NCI-H187 (cell line): ENCODE measurements at places on chromosomes 7 and 10.

GRCh38 chr10:21368022-21368582 lies 157.4 kb downstream of the SKIDA1 start:
- DNase-seq = no peak

- no peak for DNase-seq
Observed at GRCh38 chr10:14208231-14208630, 122.5 kb downstream of the FRMD4A start.

DNA sequence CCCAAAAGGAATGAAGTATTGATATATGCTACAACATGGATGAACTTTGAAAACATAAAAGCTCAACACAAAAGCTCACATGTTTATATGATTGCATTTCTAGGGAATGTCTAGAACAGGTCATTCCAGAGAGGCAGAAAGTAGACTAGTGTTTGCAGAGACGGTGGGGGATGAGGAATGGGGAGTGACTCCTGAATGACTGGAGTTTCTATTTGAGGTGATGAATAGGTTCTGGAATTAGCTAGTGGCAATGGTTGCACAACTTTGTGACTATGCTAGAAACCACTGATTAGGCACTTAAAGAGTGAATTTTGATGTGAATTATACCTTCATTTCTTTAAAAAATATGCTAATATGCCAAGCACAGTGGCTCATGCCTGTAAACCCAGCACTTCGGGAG lies 6.9 kb downstream of the KPNA7 start:
- DNase-seq = no peak

GRCh38 chr10:68895041-68895440 lies 6.1 kb upstream of the DDX50 start:
- no peak for DNase-seq

- DNase-seq = no peak
Observed at GRCh38 chr10:58590152-58590840, 77.6 kb downstream of the BICC1 start.

GRCh38 chr7:32415519-32415918 lies 74.7 kb downstream of the LSM5 start:
- DNase-seq = no peak
